Erythroblast (primary cell): ENCODE measurements at places on chromosomes 5 and 9.

DNA sequence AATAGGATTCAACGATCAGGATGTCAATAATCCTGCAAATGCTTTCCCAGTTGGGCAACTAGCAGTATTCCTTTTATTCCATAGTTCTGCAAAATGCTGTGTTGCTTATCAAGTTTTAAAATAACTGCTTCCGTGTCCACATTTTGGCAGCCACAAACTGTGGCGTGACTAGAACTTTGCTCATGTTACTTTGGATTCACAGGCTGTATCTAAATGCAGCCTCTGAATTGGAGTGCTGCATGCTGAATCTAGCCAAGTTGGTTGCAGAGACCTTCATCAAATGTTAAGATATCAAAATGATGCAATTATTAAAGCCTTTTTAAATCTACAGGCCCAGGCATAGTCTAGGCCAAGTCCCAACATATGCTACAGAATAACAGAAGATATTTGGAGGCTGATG is 249.2 kb downstream of the NR2F1-AS1 start:
- DNase-seq: no peak

DNA sequence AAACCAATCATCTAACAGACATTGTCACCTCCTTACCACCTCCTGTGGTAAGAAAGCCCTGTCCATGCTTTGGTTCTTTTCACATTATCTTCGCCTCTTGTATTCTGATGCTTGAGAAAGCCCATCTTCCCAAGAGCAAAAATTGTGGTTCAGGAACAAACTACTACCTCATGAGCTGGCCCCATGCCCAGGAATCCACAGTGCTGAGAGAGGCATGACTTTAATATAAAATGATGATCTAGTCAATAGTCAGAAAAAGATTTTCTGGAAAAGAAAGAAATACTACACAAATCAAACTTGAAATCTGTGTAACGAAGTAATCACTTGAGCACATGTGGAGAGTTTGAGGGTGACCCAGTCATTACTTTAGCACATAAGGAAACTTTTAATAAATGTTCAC is 94.7 kb downstream of the FGF10 start:
- DNase-seq: no peak

DNA sequence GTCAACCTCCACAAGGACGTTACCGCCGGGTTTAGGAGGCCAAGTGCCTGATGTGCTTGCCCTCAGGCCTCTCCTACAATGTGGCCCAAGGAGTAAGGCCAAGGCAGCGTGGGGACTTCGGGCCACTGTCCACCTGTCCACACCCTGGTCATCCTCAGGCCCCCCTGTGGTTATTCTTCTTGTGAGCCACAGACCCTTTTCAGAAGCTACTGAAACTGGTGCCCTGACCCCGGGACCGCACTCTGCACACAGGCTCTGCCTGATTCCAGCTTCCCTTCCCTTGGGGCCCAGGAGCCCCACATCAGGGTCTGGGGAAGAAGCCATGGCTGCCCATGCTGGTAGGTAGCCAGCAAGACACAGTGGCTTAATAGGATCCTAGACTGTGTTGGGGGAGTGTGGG is 128.8 kb downstream of the OLFM1 start:
- no peak for DNase-seq

DNA sequence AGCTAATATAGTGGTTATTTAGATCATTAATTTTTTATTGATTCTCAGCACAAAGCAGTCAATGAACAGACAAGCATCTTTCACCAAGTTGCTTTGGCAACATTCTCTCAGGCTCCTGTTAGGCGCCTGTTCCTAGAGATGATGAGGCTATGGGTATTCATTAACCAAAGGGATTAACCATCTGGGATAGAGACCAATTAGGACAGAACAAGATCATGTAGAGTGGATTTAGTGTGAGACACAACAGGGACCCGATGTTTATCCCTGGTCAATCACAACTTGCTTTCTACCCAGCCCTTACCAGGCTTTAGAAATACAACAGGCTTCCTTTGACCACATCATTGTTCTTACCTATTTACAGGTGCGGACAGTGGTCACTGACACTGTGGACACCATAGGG is 82.2 kb downstream of the PJA2 start:
- no peak for DNase-seq

DNA sequence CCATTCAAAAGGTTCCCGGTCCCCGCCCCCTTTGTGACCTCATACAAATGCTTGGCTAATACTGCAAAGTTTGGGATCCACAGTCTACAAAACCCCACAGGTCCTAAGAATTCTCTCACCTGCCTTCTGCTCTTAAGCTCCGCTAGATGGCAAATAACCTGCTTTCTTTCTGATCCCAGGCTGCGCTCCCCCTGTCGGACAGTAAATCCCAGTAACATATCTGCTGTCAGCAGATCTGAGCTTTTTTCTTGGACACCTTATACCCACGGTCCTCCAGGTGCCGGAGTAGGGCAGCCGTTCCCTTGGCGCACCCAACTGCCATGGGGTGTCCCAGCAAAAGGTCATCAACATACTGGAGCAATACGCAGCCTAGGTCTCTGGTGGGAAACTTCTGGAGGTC is 39.0 kb upstream of the PPP1R26 start:
- DNase-seq: no peak

DNA sequence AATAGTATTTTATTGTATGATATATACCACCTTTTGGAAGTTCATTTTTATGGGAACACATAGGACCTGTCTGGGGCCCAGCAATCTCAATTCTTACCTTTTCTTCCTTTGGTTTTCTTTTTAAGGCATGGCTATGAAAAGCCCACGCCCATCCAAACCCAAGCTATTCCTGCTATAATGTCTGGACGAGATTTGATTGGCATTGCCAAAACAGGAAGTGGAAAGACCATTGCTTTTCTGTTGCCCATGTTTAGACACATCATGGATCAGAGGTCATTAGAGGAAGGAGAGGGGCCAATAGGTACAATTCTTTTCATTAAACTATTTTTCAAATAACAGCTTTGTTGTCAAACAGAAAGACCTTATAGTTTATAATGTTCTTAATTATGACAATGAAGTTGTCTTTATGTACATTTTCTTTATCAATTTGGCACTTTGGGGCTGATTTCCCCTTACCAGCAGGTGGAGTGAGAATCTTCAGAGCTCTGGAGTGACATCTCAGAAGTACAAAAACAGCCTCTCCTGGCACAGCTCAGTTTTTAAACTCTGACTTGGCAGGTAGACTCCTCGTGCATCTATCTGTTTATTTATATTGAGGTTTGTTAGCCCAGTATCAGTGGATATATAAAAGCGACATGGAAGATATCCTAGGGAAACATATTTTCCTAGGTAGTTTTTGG is 25.8 kb downstream of the DDX46 start:
- DNase-seq: peak; percentile 15

GRCh38 chr5:171444582-171444981 is 25.1 kb downstream of the FGF18 start:
- no peak for DNase-seq

- DNase-seq: no peak
Observed at GRCh38 chr5:42285230-42285629, 138.0 kb upstream of the GHR start.

GRCh38 chr5:121573721-121574382 is 277.8 kb upstream of the FTMT start:
- peak; percentile 23 for DNase-seq

DNA sequence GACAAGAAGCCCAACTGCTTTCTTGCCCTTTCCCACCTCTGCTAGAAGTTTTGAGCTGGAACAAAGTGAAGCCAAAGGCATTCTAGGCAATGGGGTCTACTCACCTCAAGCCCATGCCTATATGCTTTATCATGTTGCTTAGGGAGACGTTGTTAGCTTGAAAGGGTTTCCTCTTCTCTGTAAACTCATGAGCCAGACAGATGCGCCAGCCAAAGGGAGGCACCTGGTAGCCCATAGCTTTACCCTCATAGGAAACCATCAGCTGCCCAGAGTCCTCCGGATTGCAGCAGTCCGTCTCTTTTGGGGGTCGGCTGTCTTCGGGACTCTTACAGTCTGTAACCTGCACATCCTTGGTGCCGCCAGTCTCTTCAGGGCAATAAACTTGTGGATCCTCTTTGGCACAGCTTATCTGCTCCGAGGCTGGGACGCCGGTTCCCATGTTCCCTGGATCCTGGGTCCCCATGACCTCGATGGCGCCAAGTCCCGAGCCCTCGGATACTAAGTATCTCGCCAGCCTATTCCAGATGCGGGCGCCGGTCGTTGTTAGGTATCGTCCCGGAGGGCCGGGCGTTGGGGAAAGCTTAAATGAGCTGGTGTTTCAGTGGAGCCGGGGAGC is 678 bp downstream of the GBA2 start:
- DNase-seq: peak; percentile 49

DNA sequence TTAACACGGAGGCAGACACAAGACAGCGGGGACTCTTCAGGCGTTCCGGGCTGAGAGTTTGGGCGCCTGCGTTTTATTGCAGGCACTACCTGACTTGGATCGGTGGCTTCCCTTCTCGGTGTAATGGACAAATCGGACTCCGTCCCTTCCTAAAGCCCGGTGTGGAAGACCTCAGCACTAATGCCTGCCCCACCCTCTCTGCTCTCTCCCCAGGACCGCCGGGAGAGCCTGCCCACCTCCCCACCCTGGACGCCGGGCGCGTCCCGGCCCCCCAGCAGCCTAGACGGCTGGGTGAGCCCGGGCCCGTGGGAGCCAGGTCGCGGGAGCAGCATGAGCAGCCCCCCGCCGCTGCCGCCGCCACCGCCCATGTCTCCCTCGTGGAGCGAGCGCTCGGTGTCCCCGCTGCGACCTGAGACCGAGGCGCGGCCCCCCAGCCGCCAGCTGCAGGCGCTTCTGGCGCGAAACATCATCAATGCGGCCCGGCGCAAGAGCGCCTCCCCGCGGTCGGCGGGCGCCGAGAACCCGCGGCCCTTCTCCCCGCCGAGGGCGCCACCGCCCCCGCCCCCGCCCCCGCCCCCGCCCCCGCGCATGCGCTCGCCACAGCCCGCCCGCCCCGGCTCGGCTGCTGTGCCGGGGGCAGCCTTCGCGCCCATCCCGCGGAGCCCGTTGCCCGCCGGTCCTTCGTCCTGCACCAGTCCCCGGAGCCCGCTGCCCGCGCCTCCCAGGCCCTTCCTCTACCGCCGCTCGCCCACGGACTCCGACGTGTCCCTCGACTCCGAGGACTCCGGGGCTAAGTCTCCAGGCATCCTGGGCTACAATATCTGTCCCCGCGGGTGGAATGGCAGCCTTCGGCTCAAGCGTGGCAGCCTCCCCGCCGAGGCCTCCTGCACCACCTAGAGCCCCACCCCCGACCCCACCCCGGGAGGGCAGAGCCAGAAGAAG is 4.6 kb upstream of the MYOZ3 start:
- peak; percentile 84 for DNase-seq

DNA sequence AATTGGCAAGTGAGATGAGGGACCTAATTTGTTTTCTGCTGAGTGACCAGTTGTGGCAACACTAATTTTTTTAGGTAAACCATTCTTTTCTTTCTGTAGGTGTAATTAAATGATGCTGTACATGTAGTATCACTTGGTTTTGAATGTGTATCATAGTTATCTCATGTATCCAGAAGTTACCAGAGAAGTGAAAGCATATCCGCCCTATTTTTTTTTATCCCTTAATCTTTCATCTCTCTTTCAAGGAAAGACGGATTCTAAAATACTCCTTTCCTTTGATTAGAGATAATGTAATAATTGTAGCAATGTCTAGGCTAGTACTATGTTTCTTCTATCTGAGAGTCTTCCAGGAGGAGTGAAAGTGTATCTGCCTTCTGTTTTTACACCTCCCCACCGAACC is 7.1 kb downstream of the KDM3B start:
- peak; percentile 63 for DNase-seq

- no peak for DNase-seq
Observed at GRCh38 chr9:105150991-105151685, 93.3 kb upstream of the SLC44A1 start.

- DNase-seq: no peak
Observed at GRCh38 chr9:22529426-22530199, 83.0 kb downstream of the DMRTA1 start.

- DNase-seq: no peak
Observed at GRCh38 chr9:127651697-127652610, 39.9 kb downstream of the STXBP1 start.

GRCh38 chr5:136375920-136376319 is 10.6 kb upstream of the TRPC7 start:
- no peak for DNase-seq

GRCh38 chr5:151695464-151695863 is 8.7 kb upstream of the SPARC start:
- no peak for DNase-seq

DNA sequence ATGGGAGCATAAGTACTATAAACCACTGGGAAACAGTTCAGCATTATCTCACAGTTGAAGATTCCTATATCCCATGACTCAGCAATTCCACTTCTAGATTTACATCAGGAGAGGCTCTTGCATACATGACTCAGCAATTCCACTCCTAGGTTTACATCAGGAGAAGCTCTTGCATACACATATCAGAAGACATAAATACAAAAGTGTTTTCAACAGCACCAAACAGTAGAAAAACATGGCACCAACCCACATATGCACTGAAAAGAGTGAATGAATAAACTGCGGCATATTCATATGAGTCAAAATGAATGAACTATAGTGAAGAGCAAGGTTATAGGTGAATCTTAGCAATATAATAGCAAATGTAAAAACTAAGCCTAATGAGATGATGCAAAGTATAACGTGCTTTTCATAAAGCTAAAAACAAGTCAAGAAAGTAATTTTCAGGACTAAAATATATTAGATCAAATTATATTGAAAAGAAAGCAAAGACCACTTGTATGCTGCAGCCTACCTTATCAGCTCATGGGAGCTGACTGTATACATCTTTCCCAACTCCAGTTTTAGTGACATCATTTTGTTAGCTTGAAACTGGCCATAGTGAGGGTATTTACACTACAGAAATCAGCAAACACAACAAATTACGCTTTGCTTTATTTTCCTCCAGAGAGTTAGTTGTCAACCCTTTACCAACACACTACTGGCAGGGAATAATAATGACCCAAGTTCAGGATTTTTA is 95.8 kb downstream of the ANKRD18B start:
- DNase-seq: peak; percentile 93

DNA sequence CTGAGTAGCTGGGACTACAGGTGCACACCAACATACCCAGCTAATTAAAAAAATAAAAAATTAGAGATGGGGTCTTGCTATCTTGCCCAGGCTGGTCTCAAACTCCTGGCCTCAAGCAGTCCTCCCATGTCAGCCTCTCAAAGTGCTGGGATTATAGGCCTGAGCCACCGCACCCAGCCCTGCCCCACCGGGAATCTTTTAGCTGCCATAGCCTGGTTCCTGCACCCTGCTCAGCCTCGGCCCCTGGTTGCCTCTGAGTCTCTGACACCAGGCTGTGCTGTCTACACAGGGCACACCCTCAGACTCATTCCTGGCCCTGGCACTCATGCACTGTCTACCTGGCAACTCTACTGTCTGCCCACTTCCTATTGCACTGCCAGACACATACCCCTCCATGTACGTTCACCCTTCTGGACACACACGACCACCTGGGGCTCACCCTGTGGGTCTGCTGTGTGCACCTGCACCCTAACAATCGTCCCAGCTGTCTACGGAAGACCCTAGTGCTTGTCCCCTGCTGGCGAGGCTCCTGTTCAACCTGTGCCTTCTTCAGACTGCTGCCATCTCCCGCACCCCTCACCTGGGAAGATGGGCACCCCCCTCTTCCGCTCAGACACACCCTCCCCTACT is 1.4 kb downstream of the PROP1 start:
- DNase-seq: no peak

- no peak for DNase-seq
Observed at GRCh38 chr5:120446068-120446492, 18.0 kb upstream of the PRR16 start.

- no peak for DNase-seq
Observed at GRCh38 chr5:140115186-140115500, 1.2 kb downstream of the PURA start.
